ENCODE measurements at places on chromosomes 3 and 15. TPM values are rescaled to one million over a fixed set of nuclear protein-coding genes. Genes with fewer than 3 reads are reported as not detected.

DNA sequence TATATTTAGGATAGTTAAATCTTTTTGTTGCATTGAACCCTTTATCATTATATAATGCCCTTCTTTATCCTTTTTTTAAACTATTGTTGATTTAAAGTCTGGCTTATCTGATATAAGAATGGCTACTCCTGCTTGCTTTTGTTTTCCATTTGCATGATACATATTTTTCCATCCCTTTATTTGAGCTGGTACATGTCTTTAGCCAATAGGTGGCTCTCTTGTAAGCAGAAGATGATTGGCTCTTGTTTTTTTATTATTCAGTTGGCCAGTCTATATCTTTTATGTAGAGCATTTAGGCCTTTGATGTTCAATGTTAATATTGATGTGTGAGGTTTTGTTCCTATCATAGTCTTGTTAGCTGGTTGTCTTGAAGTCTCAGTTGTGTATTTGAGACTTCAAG is 99.5 kb upstream of the MCTP2 start:
- no peak for DNase-seq

GRCh38 chr3:84547207-84547606 is 411.6 kb upstream of the CADM2 start:
- DNase-seq, result no peak

- no peak for DNase-seq
Measured at GRCh38 chr3:113731694-113732093, 14.4 kb downstream of the NAA50 start.

Gene PLA1A
- total RNA-seq, result not detected

Gene HYAL1
- 0.96 TPM for total RNA-seq

Gene SH3BP5
- 25.3 TPM for total RNA-seq
